ENCODE measurements at places on chromosomes 7 and 10. TPM values are rescaled to one million over a fixed set of nuclear protein-coding genes. Genes with fewer than 3 reads are reported as not detected.

AOAH gene
- polyA plus RNA-seq, result 0.70 TPM

PRSS37 gene
- polyA plus RNA-seq, result not detected

TNKS2 gene
- polyA plus RNA-seq, result 1.5 TPM

DDC gene
- not detected for polyA plus RNA-seq

UCN3 gene
- polyA plus RNA-seq, result not detected

TUBAL3 gene
- not detected for polyA plus RNA-seq

SDK1 gene
- polyA plus RNA-seq, result not detected

PNLIPRP1 gene
- polyA plus RNA-seq, result not detected

GPR37 gene
- not detected for polyA plus RNA-seq

TACR2 gene
- not detected for polyA plus RNA-seq

TACC2 gene
- polyA plus RNA-seq, result 0.28 TPM
